ENCODE measurements at places on chromosomes 1 and 21.
A peak's percentile ranks its signal among the peaks of the same experiment; 100 is the strongest.

DNA sequence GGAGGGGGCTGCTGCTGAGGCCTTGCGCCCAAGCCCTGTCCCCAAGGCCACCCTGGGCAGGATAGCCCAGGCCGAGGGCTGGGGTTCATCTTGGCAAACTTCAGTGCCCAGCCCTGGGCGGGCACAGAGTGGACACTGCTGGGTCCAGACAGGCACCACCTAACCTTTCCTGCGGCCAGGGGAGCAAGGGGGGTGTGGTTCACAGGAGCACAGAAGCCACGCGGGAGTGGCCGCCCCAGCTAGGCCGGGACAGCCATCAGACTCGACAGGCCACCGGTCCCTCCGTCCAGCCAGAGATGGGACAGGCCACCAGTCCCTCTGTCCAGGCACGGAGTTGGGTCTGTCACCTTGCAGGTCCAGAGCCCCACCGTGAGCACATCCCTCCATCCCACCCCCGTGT lies 28.9 kb downstream of the ARHGEF16 start:
- DNase-seq, result no peak

DNA sequence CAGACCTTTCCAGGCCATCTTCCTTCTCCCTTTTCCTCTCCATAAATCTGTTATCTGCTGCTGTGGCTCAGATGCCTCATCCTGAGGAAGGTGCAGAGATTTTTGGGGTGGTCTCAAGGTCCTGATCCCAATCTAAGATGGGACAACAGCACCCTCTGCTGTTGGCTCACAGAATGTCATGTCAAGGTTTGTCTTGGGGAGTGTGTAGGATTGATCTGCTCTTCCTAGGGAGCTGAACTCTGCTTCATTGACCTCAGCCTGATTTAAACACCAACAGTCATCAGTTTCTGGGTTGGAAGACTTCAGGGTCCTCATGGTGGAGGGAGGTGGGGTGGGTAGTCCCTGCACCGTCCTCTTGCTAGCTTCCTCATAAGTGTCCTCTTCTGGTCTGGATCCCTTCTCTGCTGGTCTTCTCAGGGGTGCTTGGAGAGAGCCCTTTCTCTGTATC lies 62.8 kb upstream of the LAX1 start:
- DNase-seq, result no peak

DNA sequence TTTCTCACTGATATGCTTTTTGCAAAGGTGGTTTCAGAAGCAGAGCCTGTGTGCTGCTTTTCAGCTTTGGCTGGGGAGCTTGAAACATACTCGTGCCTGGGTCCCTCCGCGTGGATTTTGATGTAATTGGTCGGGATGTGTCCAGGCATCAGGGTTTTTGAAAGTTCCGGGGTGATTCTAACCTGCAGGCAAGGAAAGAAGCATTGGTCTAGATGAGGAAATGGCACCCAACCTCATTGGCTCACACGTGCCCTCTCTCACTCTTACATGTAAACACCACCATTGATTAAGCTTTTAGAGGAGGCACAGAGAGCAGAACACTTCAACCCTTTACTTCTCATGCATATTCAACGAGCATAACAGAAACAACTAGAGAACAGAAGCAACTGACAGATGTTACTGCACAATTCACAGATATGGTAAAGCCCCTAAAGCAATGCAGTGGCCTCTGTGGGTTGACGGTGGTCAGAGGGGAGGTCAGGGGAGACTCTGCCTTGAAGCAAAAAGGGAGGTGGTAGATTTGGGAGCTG lies 112.1 kb downstream of the TLR5 start:
- no peak for DNase-seq

GRCh38 chr1:106747232-106747631 lies 309.2 kb upstream of the PRMT6 start:
- no peak for DNase-seq

GRCh38 chr1:49060766-49061165 lies 284.1 kb upstream of the BEND5 start:
- DNase-seq, result no peak

- DNase-seq, result no peak
Observed at GRCh38 chr1:30779294-30780071, 21.9 kb upstream of the LAPTM5 start.

DNA sequence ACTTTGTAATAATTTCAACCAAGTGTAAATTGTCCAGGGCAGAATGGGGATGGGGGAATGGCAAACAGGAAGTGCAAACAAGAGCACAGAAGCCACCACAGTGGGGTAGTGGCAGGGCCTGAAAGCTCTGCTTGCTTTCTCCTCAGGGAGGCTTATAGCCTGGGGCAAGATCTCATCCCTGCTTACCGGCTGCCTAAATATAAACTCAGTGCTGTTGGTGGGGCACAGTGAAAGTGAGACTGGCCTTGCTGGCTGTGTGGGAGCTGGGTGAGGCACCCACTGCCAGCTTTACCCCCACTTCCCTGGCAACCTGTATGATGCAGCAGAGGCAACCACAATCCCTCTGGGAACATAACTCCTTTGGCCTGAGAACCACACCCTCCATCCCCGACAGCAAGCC lies 15.2 kb downstream of the STYXL2 start:
- no peak for DNase-seq

- no peak for DNase-seq
Observed at GRCh38 chr1:30264672-30265025, 458.7 kb downstream of the MATN1 start.

DNA sequence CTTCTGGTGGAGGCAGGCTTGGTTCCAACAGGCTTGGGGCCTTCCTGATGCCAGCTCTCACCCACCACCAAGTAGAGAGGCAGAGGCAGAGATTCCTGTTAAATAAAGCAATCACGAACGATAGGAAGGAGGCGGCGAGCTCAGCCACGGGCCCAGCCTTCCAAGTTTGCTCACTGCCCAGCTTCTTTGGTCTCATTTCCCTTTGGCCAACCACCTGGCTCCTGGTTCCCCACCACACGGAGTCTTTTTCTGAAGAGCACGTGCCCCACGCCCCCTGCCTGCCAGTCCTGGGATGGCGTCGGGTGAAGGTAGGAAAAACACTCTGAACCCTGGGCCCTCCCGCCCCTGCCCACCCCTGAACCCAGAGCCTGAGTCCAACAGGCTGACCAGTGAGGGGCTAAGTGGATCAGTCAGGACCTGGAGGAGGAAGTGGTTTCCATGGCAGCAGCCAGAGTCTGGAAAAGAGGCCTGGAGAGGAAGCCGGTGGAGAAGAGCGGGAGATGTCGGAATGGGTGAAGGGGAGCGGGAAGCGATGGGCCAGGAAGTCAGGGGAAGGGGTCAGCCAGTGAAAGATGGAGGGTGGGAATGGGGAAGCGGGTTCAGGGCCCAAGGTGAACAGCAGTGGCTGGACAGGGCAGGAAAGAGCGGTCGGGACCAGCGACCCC lies 158.2 kb upstream of the KLHDC7A start:
- DNase-seq, result no peak

GRCh38 chr1:51731998-51732397 lies 115.1 kb downstream of the OSBPL9 start:
- no peak for DNase-seq

DNA sequence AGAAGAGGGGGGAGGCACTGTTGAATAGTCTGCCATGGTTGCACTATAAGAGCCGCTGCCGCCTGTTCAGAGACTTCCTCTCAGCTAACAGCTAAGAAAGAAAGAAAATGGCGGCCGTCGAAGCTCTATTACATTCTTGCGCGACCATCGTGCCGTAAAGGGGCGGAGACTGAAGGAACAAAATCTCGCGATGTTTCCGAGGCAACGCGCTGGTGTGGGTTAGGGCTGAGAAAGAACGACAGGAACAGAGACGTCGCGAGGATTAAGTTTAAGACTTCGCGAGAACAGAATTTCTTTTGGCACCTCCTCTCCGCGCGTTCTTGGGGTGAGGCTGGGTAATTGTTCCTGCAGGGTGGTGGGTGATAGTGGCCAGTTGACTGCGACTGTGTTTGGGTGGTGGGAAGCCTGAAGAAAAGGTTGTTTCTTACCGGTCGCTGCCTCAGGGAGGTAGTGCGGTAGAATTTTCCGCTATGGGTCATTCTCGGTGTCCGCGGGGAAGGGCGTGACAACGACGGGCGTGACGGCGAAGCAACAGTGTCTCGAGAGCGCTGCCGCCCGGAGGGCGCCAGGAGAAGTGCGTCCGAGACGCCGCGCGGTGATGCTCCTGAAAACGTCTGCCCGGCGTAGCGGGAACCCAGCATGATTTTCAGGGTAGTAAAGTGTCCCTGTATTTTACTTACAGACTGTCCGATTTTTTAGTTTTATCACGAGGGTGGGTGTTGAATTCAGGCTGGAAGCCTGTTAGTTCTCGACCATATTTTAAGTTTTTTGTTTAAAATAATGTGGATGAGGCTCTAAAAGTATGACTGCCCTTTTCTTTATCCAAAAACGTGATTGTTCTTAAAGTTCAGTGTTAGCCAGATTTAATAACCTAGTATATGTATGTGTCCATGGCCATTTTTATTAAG lies at the start of gene FUBP1:
FUBP1 (minus strand) TSS at position 104 of the 908 bp plus-strand sequence; CDS start at position 36, 68 bp downstream.
- DNase-seq, result peak; percentile 84

DNA sequence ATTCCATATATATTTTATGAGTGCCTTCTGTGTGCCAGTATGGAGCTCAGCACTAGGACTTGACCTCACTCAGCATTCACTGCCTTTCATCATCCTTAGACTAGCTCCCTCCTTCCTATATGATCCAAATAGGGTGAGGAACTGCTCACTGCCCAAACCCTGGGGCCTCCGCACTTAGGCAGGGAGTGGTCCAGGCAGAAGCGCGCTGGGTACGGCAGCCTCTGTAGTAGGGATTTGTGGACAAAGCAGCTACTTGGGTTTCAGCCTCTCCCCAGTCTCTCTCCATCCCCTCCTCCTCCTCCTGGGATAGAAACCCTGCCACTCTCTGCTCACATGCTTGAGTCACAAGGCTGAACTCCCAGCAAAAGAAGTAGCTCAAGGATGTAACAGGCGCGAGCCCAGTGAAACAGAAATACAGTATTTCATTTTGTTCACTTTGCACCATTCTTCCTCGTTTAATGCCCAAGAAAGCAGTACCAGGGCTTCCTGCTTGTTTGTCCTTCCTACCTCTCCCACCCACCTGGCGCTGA lies 32.9 kb downstream of the PLEKHA6 start:
- DNase-seq, result no peak

GRCh38 chr1:227910511-227911153 lies 37.1 kb downstream of the WNT9A start:
- no peak for DNase-seq

DNA sequence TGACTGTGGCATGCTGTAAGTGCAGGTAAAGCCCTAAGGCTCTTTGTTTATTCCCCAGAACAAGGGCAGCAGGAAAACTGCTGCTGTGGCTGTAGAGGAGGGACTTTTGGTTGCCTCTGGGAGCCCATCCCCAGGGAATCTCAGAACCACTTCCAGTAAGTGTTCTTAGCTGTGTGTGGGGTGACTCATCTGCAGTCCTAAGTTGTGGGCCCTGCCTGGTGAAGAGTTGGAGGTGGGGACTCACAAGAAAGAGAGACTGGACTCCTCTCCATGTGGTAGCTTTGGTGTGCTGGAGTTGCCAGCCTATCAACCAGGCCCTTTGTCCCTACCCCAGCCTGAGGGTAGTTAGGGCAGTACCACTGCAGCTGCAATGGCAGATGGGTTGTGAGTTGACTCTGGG lies 24.0 kb upstream of the DENND1B start:
- no peak for DNase-seq

DNA sequence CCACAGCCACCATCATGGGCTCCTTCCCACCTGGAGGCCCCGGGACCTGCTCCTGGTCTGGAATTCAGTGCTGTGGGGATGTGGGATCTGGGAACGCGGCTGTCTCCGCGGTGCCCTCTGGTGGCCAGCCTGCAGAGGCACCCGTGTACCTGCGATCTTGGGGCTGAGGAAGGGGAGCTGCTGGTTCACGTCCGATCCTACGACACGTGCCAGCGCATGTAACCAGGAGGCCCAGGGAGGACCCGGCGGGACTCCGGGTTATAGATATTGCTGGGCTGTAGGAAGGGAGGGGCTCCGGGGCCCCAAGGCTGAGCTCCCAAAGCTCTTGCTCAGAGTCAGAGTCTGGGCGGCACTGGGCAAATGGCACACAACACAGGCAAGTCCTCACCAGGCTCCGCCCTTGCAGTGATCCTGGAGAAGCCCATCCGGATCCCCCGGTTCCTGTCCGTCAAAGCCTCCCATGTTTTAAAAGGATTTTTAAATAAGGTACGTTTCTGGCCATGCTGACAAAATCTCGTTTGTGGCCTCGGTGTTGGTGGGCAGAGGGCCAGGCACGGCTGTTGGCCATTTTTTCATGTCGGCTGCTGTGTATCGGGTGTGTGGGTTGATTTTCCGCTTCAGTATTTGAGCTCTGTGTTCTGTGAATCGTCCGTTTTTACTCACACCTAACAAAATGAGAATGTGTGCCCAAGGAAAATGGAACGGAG lies 20.1 kb downstream of the FAAP20 start:
- DNase-seq, result no peak

DNA sequence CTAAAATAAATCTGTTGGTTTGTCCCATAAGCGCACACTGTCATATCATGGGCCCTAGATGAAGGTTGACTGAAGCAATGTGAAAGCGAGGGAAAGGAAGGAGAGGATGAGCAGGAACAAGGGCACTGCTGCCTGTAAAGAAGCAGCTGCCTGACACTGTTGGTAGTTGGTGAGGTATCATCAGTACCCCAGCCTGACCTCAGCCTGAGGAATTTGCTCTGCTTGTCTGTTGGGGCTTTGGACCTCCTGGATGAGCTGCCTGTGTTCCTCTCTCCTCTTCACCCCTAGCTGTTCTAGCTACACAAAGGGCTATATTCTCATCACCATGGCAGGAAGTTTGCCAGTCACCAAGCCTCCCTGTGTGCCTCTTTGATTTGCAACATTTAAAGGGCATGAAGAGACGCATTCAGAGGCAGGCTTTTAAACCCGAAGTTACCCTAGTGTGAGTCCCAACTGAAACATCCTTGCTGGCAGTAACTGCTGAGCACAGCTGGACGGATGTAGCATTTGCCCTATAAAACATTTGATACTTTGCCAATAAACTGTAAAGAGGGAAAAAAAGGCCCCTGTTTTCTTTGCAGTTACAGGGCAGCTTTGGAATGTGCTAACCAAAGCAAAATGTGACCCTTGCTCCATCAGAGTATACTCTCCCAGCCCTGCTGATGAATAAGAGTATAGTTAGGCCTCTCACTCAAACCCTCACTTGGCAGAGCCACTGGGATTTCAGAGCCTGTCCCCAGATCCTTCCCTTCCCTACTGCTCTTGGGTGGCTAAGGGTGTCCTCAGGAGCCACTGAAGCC lies 22.2 kb upstream of the SPATA6 start:
- no peak for DNase-seq

GRCh38 chr1:197252973-197253372 lies 15.1 kb upstream of the CRB1 start:
- DNase-seq, result no peak

- DNase-seq, result no peak
Observed at GRCh38 chr1:192926736-192927135, 117.9 kb downstream of the RGS2 start.

DNA sequence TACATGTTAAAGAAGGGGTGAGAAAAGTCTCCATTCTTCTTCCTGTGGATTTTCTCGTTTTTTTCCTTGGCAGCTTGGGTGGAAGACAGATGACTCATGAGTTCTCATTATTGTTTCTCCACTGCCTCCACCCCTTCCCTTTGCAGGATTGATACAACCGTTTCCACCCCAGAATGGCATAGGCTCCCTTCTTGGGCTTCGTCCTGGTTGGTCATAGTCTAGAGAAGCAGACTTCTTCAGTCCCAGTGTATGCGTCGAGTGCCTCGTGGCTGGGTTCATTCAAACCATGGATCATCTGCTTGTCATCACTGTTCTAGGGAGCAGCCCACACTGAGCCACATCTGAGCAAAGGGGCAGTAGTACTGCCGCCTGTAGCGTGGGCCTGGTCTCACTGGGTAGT lies 13.7 kb downstream of the PTGFRN start:
- DNase-seq, result no peak
